ENCODE measurements at places on chromosomes 6 and 20.

DNA sequence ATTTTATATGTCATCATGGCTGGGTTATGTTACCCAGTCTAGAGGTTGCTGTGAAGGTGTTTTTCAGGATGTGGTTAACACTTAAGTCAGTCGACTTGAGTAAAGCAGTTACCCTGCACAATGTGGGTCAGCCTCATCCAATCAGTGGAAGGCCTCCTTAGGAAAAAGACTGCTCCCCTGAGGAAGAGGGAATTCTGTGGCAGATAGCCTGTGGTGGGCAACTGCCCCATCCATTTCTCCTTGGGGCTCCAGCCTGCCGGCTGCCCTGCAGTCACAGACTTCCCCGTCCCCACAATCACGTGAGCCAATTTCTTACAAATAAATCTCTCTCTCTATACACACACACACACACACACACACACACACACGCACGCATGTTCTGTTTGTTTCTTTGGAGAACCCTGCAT, 34.5 kb upstream of the MPC1 start:
- DNase-seq: no peak

DNA sequence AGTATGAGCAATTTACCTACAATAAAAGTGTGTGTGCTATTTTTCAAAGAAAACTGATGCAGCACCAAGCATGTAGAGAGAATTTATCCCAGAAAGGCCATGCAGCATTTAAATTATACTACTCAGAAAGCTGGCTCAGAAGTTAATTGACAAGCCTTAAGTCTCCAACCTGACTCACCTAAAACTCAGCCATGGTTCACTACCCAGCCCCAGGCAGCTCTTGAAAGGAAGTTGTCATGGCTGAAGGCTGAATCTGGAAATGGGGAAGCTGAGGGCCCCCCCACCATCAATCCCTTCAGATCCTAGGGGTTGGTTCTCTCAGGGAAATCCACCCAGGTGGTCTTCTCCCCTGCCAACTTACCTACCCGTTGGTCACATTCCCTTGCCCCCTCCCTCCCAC, 19.7 kb downstream of the PPIL6 start:
- no peak for DNase-seq

- peak; percentile 49 for DNase-seq
Observed at GRCh38 chr20:33909331-33909921, 84.3 kb upstream of the RALY start.

- peak; percentile 74 for DNase-seq
Observed at GRCh38 chr20:59518881-59519706, 85.2 kb upstream of the PHACTR3 start.

GRCh38 chr6:131911951-131912350, 39.2 kb downstream of the CCN2 start:
- no peak for DNase-seq

- no peak for DNase-seq
Observed at GRCh38 chr20:61345656-61346055, 93.6 kb downstream of the CDH4 start.

DNA sequence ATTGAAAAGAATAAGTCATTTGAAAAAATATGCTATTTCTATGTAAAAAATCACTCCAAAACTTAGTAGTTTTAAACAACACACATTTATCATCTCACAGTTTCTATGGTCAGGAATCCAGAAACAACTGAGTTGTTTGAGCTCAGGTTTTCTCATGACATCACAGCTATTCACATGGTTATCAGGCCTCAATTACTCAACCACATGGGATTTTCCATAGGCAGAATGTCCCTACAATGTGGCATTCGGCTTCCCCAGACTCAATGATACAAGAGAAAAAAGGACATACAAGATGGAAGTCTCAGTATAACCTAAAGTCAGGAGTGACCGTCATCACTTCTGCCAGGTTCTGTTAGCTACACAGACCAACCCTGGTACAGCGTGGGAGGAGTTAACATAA, 3.4 kb upstream of the SLC35D3 start:
- DNase-seq: no peak

Data from eye (tissue), 1 donor.